ENCODE measurements at places on chromosomes 3 and 15.
A peak's percentile ranks its signal among the peaks of the same experiment; 100 is the strongest.

DNA sequence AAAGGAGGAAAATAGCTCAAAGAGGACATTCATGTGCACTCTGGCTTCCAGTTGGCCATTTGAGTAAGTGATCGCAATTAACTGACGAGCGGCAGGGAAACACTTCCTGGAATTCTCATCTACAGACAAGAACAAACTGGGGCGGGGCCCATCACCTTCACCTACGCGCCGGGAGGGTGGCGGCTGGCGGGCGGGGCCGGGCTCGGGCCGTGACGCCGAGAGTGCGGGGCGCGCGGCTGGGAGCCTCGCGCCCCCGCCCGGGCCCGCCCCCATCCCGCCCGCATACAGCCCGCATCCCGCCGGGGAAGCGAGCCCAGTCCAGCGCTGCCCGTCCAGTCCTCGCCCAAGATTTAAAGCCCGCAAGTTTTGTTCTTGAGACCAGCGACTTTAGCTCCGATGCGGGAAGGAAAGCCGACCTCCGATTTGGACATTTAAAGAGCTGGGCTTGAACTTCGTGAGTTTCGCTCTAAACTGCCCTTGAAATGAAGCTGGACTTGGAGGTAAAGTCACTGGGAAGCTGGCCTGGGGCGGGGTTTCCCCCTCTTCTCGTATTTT lies at the start of gene B3GNT5:
Gene B3GNT5, plus strand, starts transcription at position 281 of the 555 bp plus-strand sequence. CDS start 16,546 bp downstream, outside the sequence.
- DNase-seq, result no peak

GRCh38 chr3:178761024-178761423 lies 224.8 kb downstream of the KCNMB2 start:
- no peak for DNase-seq

GRCh38 chr3:194049394-194049793 lies 86.6 kb upstream of the HES1 start:
- DNase-seq, result no peak

DNA sequence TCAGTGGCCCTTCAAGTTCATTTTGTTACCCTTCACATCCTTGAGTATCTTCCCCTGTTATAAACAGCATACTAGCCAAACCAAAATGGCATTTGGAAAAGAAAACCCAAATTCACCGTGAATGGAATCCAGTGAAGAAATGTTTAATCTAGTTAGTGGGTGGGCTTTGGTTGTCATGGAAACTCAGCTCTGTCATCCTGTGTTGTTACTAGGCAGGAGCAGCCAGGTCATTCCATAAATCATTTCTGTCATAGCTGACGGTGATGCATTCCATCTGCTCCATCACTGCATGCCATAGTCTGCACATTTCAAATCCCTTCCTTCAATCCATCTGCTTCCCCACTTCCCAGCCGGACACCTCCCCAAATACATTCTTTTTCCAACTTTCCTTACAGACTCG lies 140.4 kb upstream of the CGNL1 start:
- DNase-seq, result no peak

DNA sequence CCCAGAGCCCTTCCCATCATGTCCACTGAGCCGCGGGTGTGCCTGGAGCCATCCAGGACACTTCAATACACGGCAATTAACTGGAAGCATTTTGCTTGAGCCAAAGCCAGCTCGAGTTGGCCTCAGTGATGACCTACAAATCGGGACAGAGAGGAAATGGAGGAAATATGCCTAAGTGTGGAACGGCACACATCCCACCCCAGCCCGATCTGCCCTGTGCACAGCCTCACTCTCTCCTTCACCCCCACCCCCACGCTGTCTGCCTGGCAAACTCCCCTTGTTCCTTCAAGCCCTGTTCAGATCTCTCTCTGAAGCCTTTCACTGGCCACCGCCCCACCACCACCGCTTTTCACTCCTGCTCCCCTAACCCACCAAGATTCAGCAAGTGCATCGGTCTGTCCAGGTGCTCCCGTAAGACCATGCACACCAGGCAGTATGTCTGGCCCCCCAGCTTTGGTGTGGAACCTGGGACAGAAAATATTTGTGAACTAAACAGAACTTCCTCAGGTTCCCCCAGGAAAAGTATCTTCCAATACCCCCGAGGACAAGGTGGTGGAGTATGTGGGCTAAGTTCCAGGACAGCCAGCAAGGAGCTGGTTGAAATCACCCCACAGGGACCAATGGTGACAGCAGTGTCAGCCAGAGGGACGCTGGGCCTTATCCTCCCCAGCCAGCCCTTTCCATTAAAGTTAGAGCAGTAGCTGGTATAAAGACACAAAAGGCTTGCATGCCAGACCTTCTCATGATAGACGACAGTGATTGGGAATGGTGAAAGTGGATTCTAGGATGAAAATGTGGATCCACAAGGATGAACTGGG lies 83.7 kb downstream of the VGLL4 start:
- no peak for DNase-seq

GRCh38 chr3:43624619-43625305 lies 3.0 kb upstream of the ANO10 start:
- DNase-seq, result no peak

GRCh38 chr3:18223571-18223970 lies 201.6 kb downstream of the SATB1 start:
- no peak for DNase-seq

- no peak for DNase-seq
These were observed 43.8 kb downstream of the NEK10 start for GRCh38 chr3:27325419-27325818.

DNA sequence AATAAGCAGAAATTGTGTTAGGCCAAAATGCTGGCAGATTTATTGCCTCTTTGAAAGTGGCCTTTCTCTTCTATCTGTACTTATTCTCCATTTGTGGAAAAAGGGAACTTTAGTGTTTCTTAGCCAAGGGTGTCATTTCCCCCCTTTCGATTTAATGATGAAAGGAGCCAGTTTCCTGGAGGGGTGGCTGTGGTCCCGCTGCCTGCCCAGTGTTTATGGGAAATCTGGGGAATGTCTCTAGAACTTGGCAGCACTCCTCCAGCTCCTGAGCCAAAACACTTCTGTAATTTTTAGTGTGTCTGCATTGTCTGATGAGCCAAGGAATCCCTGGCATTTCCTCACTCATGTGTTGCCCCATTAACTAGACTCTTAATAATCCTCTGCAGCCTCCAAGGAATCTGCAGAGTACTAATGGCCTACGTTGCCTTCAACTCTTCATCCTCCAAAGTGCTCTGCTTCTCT lies 448.8 kb downstream of the GRM7 start:
- no peak for DNase-seq

- DNase-seq, result no peak
These were observed 165.1 kb upstream of the STAC start for GRCh38 chr3:36215241-36215640.

DNA sequence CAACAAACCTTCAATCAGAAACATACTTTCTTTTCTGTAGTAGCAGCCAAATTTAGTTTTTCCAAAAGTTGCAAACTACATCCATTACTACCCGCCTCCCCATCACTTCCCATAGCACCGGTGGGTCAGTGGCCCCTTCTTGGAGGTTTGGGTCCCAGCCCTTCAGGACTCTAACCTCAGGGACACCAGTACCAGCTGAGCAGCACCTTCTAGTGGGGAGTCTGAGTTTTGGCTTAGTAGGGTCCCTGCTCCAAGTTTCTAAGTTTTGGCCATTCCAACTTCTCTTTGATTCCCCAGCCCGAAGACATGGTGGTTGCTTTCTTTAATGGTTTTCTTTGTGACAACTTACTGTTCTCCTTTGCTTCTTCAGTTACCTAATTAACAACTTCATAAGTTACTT lies 160.6 kb downstream of the ECT2 start:
- no peak for DNase-seq

- no peak for DNase-seq
These were observed 53.1 kb downstream of the CD47 start for GRCh38 chr3:108037770-108038169.

DNA sequence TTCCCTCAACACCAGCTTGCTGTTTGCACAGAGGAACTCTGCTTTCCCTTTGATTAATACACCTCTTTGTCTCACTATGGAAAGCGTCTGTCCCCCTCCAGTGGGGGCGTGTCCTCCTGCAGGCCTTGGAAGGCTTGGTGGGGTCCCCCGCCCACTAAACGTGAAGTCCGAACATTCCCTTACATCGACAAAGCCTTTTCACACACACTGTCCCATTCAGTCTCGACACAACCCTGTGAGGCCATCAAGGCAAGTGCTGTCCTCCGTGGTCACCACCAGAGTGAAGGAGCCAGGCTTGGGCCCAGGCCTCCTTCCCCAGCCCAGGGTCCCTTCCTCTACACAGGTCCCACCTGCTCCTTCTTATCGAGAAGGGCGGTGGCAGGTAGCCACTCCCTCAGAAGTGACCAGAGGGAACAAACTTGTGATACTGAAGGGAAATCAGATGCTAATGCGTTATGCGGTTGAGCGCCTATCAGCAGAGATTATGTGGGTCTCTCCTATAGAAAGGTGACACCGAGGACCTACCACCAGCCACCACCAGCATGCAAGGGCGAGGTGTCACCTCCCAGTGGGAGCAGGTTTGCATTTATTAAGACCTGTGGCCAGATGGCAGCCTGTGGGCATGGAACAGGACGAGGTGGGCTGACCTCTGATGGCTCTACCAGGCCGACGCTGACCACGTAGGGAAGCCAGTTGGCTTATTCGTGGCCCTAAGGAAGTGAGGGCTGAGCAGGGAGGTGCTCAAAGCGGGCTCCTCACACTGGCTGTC lies 6.6 kb downstream of the NRROS start:
- DNase-seq, result no peak

GRCh38 chr3:56468184-56469106 lies at the start of gene ERC2:
Gene ERC2, minus strand, starts transcription at chr3:56468467.
- peak; percentile 75 for DNase-seq

DNA sequence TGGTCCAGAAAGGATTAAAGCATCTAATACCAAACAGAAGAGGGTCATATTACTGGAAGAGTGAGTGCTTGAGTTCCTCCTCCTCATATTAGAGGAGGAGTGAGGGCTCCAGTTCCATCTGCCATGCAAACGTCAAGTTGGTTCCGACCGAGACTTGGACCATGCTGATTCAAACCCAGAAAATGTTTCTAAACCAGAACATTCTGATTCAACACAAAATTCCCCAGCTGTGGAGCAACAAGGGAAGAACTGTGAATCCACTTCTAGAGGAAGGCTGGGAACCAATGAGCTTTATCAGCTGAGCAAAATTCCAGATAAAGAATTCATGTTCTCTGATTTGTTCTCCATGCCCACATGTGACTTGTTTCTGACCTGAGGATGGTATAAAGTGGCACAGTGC lies 135.6 kb upstream of the WNT5A start:
- DNase-seq, result no peak

DNA sequence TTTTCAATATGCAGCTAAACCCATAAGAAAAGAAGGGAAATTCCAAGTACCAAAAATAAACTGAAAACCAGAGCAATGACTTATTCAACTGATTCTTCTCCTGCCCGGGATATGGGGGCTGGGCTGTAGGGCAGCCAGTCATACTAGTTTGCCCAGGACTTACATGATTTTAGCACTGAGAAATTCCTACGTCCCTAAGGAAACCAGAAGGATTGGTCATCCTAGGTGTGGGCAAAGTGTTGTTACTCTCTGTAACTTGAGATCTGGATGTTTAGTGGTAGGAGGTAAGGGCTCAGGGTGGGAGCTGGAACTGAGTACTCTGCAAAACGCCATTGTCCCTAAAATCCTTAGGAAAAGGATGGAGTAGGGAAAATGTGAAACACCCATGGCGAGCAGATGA lies 1.2 kb upstream of the DAZL start:
- DNase-seq, result no peak
